ENCODE measurements at places on chromosomes 3 and 15.
A peak's percentile ranks its signal among the peaks of the same experiment; 100 is the strongest.

DNA sequence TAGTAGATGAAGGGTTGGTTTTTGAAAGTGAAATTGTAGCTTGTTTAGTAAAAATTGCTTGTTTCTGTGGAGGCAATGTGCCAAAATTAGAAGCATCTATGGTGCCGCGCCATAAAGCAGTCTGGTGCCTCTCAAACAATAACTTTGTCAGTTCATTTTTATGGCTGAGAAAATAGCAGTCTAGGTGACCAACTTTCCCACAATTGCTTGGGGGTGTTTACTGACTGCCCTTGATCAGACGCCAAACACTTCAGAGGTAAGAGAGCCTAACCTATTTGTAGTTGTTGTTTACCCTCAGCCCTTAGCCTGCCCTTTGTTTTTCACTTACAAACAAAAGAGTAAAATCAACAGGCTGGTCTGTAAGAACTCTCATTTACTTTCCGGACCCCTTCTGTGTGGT is 174.5 kb downstream of the FNDC3B start:
- DNase-seq = no peak

DNA sequence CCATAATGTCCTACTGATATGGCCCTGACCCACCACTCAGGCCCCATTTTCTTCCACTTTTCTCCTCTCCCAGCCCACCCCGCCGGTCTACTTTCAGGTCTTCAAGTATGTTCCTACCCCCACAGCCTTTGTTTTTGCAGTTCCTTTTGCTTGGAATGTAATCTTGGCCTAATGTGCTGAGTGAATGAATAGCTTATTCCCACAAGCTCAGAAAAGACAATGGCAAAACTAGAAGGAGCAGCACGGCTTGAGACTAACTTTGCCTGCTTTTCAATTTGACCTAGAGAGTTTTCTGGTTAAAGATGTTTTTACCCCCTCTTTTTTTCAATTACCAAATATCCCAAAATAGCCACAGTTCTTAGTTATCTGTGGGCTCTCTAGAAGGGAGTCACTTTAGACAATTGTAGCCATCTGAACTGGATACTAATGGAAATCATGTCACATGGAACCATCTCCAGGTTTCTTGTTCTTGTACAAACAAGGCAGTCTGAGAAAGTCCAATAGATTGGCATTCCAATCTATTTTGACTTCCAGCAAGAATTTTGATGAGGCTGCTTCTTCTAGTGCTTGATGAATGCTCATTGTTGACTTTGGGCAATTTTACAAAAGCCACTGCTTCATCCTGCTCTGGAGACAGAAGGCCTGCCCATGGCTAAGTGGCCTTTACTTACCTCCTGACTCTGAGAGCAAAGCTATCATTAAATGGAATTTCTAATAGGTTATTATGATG is 16.3 kb upstream of the LMCD1 start:
- DNase-seq = no peak

DNA sequence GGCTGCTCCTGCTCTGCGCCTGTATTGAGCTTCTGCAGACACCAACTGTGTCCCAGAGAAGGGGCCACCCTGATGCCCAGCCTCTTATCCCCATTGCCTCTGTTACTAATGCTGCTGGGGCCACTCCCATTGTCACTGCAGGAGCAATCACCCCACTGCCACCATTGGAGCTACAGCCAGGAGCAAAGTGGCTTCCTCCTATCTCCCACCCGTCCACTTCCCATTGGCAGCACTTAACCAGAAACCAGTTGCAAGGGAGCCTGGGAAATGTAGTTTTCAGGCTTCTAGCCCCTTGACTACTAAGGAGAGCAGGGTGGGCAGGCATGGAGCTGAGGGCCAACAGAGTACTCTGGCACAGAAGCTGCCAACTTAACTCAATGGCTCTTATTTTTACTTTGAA is 55.9 kb upstream of the KLF13 start:
- DNase-seq = no peak

GRCh38 chr3:119352863-119353527 is 58.8 kb downstream of the ARHGAP31 start:
- peak; percentile 68 for DNase-seq

GRCh38 chr15:92023965-92024364 is 170.5 kb downstream of the SLCO3A1 start:
- no peak for DNase-seq

DNA sequence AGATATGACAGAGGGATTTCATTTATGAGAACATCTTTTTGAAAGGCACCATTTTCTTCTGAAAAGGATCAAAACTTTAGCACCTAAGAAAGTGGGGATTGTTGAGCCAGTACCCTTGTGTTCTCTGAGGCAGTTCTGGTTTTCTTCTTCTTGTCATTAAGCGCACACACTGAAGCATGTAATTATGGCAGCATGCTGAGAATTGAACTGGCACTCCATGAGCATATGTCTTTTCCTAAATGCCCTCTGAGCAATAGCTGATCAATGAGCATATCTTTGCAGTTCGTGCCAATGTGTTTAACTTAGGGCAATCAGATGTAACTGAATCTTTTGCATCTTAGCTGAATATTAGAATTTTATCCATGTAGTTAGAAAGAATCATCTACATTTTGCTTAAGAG is 53.9 kb upstream of the VGLL3 start:
- no peak for DNase-seq
